Sigmoid colon (tissue), 7 donors: ENCODE measurements at places on chromosomes 16 and 17. TPM values are rescaled to one million over a fixed set of nuclear protein-coding genes. Genes with fewer than 3 reads are reported as not detected.

GRCh38 chr17:65666876-65667321 is 105.5 kb upstream of the AXIN2 start:
- DNase-seq: no peak

DNA sequence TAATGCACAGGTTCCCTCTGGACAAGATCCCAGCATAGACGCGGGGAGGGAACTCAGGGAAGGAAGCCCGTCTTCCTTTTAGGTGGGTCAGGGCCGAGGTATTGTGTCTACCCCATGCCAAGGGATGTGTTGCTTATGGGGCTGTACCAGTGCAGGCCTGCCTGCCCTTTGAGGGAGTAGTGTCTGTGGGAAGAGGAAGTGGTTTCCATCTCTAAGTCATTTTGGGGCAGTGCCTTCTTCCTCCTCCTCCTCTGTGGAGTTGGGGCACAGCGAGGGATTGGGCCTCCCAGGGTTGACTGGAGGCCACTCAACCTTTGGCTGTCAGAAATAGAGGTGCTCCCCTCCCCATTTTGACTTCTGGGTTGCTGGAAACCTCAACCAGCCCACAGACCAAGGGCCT is 26.5 kb downstream of the GJD3 start:
- DNase-seq: no peak

DNA sequence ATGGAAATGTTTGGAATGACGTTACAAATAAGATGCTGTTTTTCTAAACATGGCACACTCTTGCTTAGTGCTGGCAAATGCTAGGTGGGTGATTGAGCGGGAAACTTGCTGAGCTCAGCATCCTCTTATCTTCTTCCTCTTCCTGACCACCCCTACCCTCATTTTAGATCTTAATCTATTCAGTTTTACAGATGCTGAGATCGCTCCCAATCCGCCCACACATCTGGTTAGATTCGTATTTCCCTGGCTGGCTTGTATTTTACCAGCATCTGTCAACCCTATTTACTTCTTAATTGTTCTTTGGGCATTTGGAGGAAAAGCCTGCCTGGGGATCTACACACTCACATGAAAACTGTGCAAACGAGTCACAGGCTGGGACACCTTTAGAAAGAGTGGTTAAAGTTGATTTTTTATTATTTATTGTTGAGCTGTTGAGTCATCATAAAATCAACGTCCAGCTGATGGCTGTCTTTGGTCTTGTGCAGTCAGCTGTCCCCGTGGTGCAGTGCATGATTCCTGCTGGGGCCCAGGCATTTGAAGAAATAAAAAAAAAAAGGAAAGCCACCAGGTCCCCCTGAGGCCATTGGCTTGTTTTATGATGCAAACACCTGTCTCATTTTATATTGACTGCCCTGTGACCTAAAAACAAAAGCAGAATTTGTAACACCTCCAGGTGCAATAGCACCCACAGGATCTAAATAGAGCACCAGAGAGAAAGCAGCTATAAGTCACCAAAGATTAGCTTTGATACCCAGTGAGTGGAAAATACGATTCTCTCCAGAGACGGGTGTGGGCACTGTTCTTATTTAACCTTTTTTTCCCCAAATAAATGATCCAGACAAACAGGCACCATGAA is 258.6 kb downstream of the HS3ST3B1 start:
- no peak for DNase-seq

GRCh38 chr17:15981208-15981607 is 18.3 kb downstream of the ZSWIM7 start:
- DNase-seq: no peak

- no peak for DNase-seq
Measured at GRCh38 chr17:60422162-60422665, at the start of gene CHCT1. Gene CHCT1, plus strand, starts transcription at chr17:60422489. Its CDS starts 104 bp downstream, at chr17:60422593.

- no peak for DNase-seq
Measured at GRCh38 chr17:43428524-43428923, 29.7 kb downstream of the ARL4D start.

DNA sequence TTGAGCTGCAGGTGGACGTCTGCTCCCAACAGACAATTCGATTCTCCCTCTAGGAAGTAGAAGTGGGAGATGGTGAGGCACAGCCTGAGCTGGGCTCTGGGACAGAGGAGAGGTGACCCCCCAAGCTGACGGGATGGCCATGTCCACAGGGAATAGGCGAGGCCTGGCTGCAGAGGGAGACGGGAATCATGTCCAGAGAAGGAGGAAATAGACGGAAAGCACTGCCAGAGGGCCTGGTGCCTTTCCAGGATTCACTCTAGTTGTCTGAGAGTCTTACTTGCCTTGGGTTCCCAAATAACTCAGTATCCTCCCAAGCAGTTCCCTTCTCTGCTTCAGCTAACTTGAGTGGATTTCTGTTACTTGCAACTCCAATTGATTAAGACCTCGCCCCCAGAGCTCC is 4.3 kb upstream of the CRISPLD2 start:
- DNase-seq: no peak

DNA sequence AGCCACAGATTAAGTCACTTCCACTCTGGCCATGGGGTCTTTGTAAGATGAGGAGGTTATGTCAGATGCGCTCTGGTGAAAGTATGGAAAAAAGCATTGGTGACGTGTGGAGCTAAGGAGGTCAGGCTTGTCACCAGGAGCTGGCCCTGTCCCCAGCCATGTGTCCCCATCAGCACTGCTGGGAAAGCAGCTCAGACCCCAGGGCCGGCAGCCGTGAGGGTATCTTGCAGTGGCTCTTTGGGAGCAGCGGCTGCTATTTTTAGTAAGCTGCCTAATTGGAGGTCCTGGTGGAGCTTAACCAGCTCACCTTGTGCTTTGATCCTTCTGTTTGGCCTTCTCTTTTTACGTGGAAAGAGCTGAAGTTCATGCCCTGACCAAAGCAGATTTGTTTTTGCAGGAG is 60.9 kb downstream of the MPRIP start:
- DNase-seq: no peak

GRCh38 chr17:69607162-69607834 is 192.8 kb downstream of the MAP2K6 start:
- peak; percentile 85 for DNase-seq

DNA sequence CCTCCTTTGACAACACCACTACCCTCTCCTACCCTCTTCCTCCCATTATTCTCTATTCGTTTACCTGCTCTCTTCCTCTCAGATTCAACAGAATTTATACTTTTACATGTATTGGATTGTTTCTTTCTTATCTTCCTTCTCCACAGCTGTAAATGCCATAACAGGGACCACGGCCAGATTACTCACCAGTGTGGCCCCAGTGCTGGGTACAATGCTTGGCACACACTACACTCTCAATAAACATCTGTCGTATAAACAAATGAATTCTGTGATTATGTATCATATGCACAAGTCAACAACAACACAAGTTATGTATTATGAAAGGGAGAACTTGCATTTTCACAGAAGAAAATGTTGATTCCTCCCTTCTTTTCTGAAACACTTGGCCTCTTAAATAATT is 20.0 kb downstream of the AARSD1 start:
- DNase-seq: no peak

DNA sequence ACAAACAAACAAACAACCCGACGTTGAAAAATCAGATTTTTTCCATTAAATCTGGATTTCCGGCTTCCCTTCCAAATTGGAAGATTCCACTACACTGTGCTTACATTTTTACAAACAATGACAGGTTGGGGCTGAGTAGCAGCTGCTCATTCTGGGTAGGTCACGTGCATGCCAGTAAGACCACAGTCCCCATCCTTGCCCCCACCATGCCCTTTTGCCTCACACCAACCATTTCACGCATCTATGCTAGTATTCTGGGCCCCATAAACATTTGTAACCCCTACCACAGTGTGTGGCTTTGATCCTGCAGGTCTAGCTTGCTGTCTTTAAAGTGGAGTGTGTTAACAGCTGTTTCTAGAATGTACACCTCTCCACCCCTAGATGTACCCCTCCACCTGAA is 366.1 kb downstream of the XYLT1 start:
- no peak for DNase-seq

GRCh38 chr16:70635336-70636016 is 10.9 kb upstream of the IL34 start:
- DNase-seq: no peak

GRCh38 chr17:17824119-17824782 is 12.5 kb downstream of the SREBF1 start:
- DNase-seq: no peak

DNA sequence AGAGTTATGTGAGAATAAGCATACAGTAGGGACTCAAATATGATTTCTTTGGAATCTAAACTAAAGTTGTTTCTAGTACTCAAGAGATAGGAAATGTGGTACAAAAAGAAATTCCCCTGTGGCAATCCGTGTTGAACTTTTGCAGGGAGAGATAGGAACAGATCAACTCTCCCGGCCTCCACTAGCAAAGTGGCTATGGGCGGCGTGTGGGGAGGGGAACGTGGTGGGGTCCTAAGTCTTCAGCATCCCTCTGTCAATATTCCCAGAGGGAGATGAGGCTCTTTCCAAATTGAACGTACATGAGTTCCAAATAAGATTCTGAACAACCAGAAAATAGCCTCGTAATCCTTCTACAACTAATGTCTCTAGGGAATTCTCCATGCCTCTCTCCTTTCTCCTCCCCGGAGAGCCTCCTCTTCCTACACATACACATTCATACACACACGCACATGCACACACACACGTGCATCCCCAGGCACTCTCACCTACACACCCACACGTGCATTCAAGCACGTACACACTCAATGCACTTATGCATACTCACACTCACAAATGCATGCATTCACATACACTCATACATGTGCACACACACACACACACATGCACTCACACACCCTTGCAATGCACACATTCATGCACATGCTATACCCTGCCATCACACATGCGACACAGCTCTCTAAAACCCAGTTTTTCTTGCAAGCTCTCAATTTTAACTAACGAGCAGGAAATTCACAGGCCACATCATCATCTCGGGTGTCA is 244.8 kb downstream of the MAF start:
- no peak for DNase-seq

GRCh38 chr17:49588726-49589576 is 13.3 kb downstream of the NXPH3 start:
- peak; percentile 46 for DNase-seq

DNA sequence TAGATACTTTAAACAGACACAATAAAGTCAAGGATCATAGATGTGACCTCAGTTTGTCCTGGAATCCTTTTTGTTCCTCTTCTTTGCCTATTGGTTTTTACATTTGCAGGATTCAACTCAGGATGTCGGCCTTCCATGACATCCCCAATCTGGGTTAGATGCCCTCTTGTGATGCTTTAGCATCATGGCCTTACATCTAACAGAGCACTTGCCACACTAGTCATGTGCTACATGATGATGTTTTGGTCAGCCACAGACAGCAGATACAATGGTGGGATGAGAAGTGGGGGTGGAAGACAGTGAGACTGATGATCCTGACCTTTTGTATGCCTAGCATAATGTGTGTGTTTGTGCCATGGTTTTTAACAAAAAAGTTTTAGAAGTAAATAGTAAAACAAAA is 1.8 kb upstream of the SYNRG start:
- DNase-seq: no peak

Gene HSD11B2
- 353 TPM for polyA plus RNA-seq

Gene DRC7
- polyA plus RNA-seq: not detected

Gene MFAP4
- polyA plus RNA-seq: 52.2 TPM

Gene INCA1
- 3.6 TPM for polyA plus RNA-seq

Gene VTN
- 0.45 TPM for polyA plus RNA-seq

Gene METTL2A
- polyA plus RNA-seq: 9.6 TPM

Gene RAC3
- polyA plus RNA-seq: 0.60 TPM
